AG20443 (cell line): ENCODE measurements at places on chromosomes 5 and 9.

GRCh38 chr9:131523451-131524435 is 7.3 kb downstream of the UCK1 start:
- no peak for DNase-seq

DNA sequence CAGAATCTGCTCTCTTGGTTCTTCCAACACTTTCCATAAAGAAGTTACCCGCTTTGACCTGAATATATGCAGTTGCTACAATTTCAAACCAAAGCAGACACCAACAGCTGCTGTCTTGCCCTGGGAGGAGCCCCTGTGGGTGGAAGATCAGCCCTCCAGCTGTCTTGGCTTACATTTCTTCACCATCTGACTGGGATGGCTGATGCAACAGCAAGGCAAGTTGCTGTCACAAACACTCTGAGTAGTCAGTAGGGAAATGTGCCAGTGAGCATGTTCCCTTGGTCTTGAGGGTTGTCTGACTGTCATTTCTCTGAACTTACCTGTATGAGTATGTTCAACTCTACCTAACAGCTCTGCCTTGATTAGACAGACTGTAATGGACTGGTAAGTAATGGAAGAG is 152.9 kb downstream of the SGCD start:
- peak; percentile 83 for DNase-seq

- no peak for DNase-seq
Observed at GRCh38 chr9:135906291-135907005, 898 bp downstream of the CAMSAP1 start.

GRCh38 chr5:170217831-170218230 is 15.0 kb upstream of the C5orf58 start:
- no peak for DNase-seq

- no peak for DNase-seq
Observed at GRCh38 chr5:43244823-43245565, 53.0 kb downstream of the NIM1K start.

DNA sequence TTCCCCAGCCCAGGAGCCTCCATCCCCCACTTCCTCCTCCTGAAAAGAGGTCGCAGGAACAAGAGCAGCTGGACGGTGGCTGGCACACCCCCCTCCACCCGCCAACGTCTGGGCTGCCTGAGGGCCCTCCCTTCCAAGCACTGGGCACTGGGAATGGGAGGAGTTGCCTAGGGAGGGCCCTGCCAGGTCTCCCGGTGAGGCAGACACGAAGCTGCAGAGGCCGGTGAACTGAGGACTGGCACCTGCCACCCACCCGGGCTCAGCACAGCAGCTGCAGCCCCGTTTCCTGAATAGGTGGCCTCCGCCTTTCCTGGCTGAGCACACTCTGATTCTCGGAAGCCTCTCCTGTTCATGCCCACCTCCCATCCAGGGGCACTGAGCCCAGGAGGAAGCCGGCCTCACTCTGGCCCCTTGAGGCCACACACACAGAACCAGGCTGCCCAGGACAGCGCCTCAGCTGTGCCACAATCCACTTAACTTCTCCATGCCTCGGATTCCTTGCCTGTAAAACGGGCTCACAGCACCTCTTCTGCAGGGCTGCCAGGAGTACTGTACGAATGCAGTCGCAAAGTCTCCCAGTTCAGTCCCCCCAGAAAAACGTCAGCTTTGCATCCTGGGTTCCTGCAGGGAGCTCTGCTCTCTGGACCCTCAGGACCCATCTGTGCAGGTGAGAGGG is 1.3 kb downstream of the NPDC1 start:
- no peak for DNase-seq
